ENCODE measurements at places on chromosomes 3 and 15.

GRCh38 chr3:156727519-156728205 is 53.3 kb downstream of the TIPARP start:
- no peak for DNase-seq

GRCh38 chr3:152760024-152760563 is 74.8 kb upstream of the P2RY1 start:
- DNase-seq: no peak

- peak; percentile 70 for DNase-seq
Observed at GRCh38 chr3:52831500-52832301, 1.2 kb upstream of the ITIH4 start.

- DNase-seq: no peak
Observed at GRCh38 chr3:138653567-138653966, 45.0 kb downstream of the FAIM start.

DNA sequence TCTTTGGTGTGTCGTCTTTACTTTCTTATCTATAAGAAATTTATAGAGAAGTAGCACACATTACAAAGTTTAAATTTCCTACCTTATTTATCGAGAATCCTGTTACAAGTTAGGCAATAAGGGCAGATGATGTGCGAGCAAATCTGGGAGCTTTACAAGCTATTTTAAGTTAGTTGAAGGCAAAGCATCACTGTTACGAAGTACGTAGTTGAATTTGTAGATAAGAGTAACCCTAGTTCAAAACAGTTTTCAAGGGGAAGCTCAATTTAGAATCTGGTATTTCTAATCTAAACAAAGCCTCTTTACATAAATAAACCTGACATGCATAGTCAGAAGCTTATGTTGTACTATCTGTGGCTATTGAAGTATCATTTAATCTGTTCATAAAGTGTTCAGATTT is 8.4 kb downstream of the KBTBD8 start:
- no peak for DNase-seq
